ENCODE measurements at places on chromosomes 5 and 9.

DNA sequence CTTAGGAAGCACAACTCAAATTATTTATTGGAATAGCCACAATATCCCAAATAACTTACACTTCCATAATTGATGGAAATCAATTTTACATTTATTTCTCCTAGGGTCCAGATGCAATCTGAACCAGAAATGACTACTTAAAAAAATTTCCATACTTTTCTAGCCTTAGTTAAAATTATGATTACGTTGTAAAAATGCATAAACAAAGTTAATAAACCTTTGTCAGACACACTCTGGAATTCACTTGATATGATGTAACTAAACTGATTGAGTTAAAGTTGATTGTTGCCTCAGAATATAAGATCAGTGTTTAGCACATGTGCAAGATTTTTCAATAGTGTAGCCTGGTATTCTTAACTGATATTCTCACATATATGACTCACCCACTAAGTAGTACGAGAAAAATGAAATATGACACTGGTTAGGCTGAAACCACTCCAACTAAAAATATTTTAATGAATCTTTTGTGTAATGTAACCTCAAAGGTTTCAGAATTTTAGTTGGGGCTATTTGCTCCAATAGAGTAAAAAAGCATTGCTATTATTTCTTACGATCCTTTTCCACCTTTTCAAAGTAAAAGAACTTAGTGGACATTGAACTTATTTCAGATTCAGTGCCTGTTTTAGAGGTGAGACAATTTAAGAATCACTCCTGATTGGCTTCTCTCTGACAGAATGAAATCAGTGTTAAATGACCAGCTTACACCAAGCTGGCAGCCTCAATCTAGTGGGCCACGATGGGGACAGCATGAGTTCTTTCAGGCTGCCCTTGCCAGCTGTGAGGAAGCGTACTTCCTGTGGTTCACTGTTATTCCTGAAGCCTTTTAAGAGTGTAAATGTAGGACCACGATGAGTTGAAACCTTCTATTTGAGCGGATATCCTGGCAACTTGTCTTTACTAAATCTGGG, 277.2 kb upstream of the CDH9 start:
- no peak for DNase-seq

GRCh38 chr9:111222757-111223156, 107.3 kb downstream of the OR2K2 start:
- DNase-seq = no peak

- DNase-seq = no peak
These were observed 3.8 kb downstream of the ROR2 start for GRCh38 chr9:91946196-91946595.

- DNase-seq = no peak
These were observed 4.8 kb downstream of the DNAH5 start for GRCh38 chr5:13939638-13940037.

DNA sequence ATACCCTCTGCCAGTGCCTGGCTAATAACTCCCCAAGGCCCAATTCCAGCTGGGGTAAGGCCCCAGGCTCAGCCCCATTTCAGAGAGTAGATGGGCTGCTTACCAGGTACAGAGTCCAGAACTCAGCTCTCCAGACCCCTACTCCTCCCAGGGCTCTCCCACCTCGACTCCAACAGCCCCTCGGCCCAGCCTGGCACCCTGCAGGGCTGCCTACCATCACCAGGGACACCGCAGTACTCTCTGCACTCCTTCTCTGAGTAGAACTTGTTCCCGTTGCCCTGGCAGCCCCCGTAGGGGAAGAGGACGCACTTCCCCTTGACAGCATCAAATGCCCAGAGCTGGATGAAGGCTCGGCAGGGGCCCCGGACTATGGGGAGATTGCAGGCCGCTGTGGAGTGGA, 17.4 kb downstream of the AMBP start:
- DNase-seq = no peak

GRCh38 chr5:136123236-136123768, 9.3 kb upstream of the SMAD5 start:
- no peak for DNase-seq

DNA sequence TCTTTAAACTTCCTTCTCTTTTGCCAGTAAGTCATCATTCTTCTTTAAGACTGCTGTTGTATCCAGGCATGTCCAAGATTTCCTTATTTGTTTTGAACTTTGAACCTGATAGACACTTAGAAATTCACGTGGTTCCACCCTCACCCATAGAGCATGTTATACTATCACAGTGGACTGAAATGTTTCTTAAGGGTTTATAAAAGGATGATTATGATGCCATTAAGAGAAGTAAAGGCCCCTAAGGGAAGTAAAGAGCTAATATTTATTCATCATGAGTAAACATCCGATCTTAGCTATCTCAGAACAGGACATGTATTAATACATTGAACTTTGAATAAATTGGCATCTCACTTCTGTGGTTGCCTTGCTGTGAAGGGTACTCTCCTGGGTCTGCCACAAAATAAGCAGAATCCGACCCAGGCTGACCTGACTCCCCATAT, 49.8 kb downstream of the PRKACG start:
- no peak for DNase-seq

- DNase-seq = no peak
These were observed 32.3 kb upstream of the KIF2A start for GRCh38 chr5:62273687-62274086.

DNA sequence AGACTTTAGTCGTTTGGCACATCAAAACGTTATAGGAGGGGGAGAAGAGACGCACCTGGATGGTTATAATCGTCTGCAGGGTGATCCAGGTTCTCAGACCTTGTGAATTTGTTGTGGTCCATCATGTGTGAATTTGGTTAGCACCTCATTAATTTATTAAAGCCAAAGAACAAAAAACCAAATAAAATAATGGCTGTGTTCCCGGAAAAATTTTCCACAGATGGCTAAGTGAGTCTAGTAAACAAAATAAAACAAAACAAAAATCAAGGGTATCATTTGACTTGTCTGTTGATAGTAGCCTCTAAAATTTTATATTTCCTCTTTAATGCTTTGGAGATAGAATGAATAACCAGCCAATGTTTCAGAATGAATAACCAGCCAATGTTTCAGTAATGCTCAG, 119.7 kb downstream of the ACTBL2 start:
- DNase-seq = no peak

DNA sequence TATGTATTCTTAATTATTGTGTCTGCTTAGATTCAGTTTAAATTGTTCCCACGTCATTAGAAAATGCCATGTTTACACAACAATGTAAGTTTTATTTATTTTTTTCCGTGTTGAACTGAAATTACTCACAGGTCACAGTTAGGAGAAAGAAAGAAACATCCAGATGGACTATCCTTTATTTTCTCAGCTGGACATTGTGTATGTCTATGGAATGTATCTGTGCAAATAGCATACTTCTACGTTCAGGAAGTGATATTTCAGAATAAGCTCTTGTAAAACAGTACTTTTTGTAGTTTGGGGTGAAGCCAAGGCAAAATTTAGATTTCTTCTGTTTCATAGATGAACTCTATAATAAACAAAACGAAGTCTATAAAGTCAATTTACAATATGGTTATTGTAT, 249.0 kb upstream of the ZNF608 start:
- DNase-seq = no peak

- no peak for DNase-seq
These were observed 250.9 kb upstream of the DAB2 start for GRCh38 chr5:39675676-39676075.

DNA sequence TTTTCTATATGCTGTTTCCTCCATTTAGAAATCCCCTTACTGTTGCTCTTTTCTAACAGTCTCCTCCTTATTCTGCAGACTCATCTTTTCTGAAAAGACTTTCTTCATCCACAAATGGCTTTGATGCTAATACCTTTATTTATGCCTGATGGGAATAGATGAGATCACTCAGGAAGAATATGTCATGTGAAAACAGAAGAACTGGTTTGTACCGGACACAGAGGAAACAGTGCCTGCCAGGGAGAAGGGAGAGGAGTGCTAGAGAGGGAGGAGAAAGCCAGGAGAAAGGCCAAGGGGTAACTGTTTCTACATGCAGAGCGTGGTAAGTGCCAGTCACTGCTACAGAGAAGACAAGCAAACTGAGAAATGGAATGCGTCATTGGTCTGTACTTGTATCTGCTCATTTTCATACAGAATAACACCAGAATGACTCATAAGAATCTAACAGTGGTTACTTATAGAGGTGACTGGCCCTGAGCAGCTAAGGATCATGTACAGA, 45.9 kb upstream of the PJA2 start:
- no peak for DNase-seq

DNA sequence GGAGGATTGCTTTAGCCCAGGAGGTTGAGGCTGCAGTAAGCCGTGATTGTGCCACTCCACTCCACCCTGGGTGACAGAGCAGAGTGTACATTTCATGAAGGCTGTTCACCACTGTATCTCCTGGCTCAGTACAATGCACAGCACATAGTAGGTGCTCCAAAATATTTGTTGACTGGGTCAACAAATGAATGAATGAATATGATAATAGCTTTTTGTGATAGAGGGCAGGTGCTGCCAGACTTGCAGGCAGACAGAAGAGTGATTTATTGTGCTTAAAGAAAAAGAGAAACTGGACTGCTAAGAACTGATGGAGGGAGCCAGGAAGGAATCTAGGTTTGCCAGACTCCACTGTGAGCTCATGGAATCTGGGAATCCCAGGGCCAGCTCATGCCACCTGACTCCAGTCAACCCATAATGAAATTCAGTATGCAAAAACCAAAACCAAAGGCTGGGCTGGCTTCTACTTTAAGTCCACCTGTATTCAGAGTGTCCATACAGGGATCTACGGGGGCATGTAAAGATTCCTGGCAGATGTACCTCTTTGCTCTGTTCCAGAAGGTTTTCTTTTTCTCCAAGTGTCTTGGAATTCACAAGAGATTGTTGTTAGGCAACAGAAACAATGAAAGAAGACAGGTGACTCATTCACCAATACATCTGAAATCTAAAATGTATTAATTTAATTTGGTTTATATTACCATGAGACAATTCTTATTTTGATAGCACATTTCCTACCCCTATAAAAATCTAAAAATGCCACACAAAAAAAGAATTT, 15.5 kb upstream of the CTNNA1 start:
- DNase-seq = no peak

GRCh38 chr5:147240266-147240985, 5.6 kb downstream of the STK32A start:
- no peak for DNase-seq

GRCh38 chr5:107567901-107568671, 102.7 kb downstream of the EFNA5 start:
- DNase-seq = no peak

GRCh38 chr5:88675708-88676636, 207.0 kb downstream of the MEF2C start:
- DNase-seq = peak; percentile 75
